ENCODE measurements at places on chromosomes 12 and 14.
A peak's percentile ranks its signal among the peaks of the same experiment; 100 is the strongest.

DNA sequence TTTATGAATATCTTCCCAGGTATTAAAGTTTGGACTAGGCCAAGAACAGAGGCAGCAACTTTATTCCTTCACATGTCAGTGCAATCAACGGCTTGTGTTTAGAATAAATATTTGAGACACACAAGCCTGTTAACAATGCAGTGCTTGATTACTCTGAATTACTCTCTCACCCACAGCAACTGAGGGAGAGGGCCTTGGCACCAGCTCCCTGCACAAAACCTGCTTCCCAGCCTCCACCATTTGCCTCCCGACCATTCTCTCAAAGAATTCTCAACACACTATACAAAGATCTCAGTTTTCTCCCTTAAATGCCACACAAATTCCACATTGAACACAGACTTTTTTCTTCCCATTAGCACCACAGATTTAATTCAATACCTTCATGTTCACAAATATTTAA lies 77.0 kb downstream of the STON2 start:
- no peak for DNase-seq

DNA sequence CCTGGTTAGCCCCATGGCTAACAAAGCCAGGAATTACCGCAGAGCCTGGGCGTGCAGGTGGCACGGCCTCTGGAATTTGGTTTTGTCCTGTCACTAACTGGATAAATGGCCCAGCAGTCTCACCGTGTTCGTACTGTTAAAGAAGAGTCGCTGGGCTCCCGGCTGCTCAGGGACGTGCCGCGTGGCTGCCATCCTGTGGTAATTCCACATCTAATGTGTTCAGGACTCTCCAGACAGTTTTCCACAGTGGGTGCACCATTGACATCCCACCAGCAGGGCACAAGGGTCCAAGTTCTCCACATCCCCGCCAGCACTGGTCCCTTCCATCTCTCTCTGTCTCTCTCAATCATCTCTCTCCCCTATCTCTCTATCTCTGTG lies 19.6 kb downstream of the NOC4L start:
- no peak for DNase-seq

DNA sequence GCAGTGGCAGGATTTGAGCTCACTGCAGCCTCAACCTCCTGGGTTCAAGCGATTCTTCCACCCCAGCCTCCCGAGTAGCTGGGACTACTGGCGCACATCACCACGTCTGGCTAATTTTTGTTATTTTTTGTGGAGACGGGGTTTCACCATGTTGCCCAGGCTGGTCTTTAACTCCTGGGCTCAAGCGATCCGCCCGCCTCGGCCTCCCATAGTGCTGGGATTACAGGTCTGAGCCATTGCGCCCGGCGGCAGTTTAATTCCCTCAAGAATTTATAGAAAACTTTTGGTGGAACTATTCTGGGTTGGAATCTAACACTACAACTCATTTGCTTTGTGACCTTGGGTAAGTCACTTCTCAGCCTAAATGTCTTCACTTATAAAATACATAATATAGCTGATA lies 1.8 kb upstream of the SP1 start:
- no peak for DNase-seq

DNA sequence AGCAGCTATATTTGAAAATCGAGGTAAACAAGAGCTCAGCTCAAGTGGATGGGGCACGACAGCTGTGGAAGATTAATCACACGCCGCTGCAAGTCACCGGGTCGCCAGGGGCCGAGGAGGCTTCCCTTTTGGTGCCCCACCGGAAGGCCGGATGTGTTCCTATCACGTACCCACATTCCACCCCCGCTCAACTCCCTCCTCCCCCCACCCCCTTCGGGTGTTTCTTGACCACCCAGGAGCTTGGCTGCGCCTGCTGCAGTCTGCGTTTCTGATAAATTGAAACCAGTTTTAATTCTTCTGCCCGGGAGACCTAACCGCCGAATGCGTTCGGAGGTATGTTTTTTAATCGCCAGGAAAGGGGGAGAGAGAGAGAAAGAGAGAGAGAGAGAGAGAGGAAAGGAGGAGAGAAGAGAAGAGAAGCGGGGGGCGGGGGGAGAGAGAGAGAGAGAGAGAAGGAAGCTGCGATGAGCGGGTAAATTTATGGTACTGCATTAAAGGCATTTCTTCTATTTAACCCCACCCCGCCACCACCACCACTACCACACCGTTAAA lies 1.8 kb downstream of the SLC8A3 start:
- DNase-seq = no peak

GRCh38 chr14:68759017-68759560 lies 33.8 kb downstream of the ZFP36L1 start:
- DNase-seq = no peak

GRCh38 chr12:86117711-86118110 lies 138.5 kb downstream of the MGAT4C start:
- no peak for DNase-seq

GRCh38 chr12:26331960-26332359 lies 136.6 kb downstream of the SSPN start:
- no peak for DNase-seq

GRCh38 chr12:60209933-60210332 lies 614.1 kb downstream of the SLC16A7 start:
- DNase-seq = no peak

- no peak for DNase-seq
Observed at GRCh38 chr12:42977451-42978230, 388.1 kb upstream of the PRICKLE1 start.

- no peak for DNase-seq
Observed at GRCh38 chr12:64027311-64027710, 182.8 kb downstream of the SRGAP1 start.

DNA sequence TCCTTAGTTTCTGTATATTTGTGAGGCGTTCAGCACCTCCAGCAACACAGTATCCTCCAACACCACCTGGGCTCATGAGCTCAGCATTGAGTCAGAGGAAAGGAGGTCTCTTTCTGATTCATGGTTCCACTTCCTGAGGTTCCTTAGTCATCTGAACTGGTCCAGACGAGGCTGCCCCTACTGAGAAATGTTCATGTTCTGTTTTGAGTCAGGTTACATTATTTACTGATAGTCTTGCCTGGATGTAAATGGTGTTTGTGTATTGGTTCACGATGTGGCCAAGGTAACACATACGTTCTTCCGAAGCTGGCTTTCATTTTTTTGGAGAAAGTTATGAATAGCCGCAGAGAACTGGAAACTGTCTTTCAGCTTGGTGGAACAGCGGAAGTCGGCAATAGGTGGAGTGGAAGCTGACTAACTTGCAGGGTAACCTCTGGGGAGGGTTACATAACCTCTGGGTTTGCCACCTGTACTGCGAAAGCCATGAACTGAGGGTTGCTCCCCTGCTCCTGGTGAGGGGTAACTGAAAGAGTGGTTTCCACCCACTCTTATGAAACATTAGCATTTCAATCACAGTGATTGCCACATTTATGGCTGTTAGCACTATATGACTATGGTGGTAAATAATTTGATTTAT lies 42.2 kb upstream of the MANSC4 start:
- DNase-seq = peak; percentile 34

DNA sequence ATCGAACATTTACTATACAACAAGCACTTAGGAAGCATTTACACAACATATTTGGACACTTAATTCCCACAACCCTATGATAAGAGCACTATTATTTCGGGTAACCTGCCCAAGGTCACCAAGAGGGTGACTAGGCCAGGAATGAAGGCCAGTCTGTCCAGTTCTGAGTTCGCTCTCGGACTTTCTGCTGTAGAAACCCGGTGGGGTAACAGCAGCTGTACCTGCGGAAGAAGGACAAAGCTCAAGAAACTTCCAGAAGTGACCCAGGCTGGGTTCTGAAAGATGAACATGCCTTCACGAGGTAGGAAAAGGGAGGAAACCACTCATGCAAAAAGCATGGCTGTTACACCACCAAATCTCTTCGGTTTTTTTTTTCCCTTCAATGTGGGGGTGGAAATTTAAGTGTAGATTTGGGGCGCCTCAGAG lies 10.8 kb downstream of the PLA2G1B start:
- no peak for DNase-seq

DNA sequence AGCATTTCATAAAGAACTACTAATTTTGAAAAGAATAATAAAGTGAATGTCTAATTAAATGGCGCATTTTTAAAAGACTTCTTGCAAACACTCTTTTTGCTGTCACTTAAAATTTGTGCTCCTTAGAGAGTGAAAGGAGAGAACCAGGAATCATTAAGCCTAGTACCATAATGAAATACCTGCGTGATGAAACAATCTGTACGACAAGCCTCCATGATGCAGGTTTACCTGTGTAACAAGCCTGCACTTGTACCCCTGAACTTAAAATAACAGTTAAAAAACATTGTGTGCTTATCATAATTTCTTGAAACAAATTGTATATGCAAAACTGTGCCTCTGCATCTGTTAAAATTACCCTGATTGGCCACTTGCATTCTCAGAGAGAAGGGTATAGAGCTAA lies 108.1 kb downstream of the MGAT4C start:
- no peak for DNase-seq

Measured in stimulated activated CD8-positive, alpha-beta memory T cell treated with anti-CD3 and anti-CD28 coated beads, Interleukin-2, amount 100 ng/mL, for 1 hour (primary cell).